ENCODE measurements at places on chromosomes 3 and 15.

DNA sequence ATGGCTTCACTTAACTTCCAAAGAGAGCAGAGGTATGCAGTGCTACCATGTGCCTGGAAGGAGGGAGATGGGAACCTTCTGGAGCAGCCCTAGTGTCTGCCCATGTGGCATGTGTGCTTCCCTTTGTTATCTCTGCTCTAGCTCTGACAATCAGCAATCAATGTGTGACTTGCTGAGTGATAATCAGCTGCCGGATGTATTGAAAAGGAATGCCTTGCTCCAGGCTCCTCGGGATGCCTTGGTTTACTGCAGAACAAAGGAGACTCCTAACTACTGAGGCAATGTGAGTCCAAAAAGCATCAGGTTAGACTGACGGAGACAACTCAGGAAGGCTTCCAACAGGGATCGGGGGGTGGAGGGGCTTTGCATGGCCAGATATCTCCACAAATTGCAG lies 36.0 kb upstream of the CORO2B start:
- DNase-seq, result no peak

- DNase-seq, result no peak
Observed at GRCh38 chr3:188220988-188221818, 67.2 kb downstream of the LPP start.

DNA sequence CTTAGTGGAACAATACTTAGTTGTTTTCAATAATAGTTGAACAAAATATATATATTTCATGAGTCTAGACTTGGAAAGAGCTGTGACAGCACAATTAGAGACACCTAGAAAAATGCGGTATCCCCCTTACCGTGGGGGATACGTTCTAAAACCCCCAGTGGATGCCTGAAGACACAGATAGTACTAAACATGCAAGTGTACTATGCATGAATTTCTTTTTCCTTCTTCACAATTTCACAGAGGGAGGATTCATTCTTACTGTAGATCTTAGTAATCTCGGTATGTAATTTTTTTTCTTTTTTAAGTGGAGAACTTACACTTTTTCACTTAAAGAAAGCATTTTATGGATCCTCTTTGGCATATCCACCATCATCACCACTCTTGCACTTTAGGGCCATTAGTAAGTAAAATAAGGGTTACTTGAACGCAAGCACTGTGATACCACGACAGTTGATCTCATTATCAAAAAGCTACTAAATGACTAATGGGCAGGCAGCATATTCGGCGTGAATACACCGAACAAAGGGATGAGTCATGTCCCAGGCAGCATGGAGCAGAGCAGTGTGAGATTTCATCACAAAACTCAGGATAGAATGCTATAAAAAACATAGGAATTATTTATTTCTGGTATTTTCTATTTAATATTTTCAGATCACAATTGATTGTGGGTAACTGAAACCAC lies 72.3 kb upstream of the ZNF280D start:
- no peak for DNase-seq

DNA sequence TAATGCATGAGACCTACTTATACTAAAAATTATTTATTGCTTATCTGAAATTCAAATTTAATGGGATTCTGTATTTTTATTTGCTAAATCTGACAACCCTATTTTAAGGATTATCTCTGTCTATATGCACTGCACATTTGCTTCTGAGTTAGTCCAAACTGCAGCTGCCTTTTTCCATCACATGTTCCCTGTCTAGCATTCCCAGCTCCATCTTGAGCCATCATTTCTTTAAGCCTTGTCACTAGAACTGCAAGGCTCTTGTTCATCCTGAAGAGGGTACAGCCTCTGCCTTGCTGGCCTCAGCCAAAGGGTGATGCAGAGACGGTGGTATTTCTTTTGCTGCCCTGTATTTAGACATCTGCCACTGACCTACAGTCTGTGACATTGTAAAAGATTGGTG lies 125.8 kb upstream of the STT3B start:
- no peak for DNase-seq

- no peak for DNase-seq
Observed at GRCh38 chr15:87949575-87950223, 306.8 kb downstream of the NTRK3 start.

DNA sequence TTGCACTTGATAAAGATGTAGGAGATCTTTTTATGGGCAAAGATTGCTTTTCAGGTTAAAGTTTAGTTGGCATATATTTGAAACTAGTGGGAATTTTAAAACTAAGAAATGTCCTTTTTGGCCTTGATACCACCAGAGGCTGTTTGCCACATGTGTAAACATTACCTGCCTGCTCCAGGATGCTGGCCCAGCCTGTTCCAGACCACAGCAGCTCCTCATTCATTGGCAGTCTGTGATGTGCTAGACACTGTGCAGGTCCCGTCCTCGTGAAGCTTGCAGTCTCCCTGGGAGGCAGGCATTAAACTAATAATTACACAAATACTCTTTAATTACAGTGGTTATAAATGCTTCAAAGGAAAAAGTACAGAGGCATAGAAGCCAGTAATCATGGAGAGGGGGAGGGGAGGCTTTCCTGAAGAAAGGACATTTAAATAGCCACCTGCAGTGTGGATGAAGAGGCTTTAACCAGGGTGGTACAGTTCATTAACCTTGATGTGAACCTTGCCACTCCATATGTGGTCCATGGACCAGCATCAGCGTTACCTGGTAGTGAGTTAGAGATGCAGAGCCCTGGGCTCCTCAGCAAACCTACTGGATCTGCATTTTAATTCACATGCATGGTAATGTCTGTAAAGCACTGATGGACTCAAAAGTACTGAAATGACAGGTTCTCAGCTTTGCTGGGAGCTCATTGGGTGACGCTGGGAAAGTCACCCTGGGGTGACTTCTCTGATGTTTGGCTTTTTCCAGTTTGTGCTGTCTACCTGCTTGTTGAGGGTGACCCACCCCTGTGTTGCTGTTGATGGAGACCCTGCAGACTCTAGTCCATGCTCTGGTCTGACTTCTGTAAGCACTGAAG lies 5.3 kb downstream of the ZNF710 start:
- DNase-seq, result no peak

GRCh38 chr3:44555723-44556122 lies 730 bp downstream of the ZKSCAN7 start:
- no peak for DNase-seq

DNA sequence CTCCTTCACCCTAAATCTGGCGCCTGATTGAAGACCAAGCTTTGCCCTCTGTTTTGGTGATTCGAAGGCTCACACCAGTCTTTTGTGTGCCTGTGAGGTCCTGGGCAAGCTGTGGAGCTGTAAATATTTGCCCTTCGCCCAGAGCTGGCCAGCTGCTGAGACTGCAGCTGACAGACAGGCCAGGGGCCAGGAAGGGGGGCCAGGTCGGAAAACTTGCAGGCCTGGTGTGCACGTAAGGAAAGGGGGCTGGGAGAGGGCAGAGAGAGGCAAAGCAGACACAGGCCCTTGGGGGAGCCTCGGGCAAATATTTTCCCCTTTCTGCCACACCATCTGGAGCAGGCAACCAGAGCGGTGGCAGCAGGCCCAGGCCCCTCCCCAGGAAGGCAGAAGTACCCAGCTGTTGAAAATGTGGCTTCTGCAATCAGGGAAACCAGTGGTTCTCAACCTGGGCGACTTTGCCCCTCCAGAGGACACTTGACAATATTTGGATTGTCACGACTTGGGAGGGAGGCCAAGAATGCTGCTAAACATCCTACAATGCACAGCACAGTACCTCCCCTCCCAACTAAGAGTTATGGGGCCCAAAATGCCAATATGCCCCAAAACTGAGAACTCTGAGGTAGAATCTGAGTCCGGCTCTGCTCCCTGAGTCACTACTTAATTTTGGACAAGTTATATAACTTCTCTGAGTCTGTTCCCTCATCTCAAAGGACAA lies 2.5 kb downstream of the PDZRN3 start:
- DNase-seq, result no peak

DNA sequence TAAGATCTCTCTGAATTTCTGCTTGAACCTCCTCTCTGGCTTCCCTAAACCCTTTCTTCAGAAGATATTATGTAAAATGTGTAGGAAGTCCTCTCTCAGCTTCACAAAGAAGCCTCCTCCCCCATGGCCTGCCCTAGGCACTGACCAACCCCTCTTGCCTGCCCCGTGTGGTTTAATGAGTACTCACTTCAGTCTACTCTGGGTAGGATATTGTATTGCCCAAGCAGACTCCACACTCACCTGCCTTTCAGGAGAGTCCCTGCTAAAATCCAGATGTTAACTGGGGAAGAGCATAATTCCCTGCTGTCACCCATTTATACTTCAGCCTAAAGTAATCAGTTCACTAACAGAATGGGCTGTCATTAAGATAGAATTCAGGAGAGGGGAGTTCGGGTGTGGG lies 2.6 kb upstream of the AGBL1 start:
- DNase-seq, result no peak

GRCh38 chr3:52243791-52244628 lies 1.5 kb upstream of the PPM1M start:
- DNase-seq, result no peak

DNA sequence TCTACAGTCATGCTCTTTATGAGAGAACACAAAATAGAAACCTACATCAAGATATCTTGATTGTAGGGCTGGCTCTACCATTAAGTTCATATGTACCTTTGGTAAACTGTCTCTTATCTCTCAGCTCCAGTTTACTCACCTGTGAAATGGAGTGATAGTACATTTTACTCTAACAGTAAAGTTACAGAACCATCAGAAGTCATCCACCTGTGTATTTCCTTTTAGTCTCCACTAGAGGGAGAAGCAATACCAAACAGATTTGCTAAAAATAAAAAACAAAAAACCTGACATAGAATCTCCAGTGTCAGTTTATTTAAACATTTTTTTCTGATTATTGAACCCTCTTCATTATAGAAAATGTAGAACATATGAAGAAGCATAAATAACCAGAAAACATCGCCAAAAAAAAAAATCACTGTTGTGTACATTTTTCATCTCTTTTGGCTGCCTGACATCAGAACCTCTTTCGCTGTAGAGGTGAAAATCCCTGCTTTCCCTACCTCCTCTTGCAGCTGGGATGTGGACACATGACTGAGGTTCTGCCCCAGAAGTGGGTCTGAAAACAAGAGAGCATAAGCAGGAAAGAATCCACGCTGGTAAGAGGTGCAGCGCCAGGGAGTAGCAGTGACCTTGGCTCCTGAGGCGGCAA lies 48.7 kb upstream of the WDR72 start:
- no peak for DNase-seq

DNA sequence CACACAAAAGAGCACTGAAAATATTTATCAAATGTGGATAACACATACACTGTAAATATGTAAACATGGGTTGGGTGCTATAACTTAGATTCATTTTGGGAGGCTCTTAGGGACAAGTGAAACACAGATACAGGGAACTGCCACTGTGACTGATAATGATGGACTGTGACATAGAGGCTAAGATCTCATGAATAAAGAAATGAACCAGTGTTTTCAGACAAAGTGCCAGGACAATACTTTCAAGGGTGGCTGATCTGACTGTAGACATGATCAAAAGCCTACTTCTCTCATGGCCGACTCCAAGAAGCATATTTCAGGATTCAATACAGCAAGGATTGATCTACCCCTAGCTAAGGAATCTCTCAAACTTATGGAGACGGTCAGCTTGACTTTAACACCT lies 353.8 kb downstream of the FGF12 start:
- DNase-seq, result no peak

GRCh38 chr3:8632402-8633237 lies 12.0 kb downstream of the SSUH2 start:
- no peak for DNase-seq

GRCh38 chr3:124292329-124292728 lies 300.4 kb upstream of the ROPN1 start:
- DNase-seq, result no peak

GRCh38 chr3:127699416-127700300 lies 26.9 kb downstream of the ABTB1 start:
- no peak for DNase-seq

DNA sequence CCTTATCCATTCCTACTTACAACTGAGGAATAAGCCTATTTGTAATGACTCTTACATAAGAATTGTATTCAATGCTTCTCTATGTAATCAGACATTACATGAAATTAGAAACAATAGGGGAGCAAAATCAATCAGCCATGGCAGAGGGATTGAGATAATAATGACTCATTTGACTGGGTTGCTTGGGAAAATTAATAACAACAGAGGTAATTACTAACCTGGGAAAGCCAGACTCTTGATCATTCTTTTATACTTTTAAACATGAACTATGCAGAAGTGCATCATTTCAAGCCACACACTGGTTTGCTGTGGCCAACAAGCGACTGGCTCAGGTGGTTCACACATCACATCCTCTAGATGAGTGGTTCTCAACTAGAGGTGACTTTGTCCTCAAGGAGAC lies 126.3 kb upstream of the CRBN start:
- no peak for DNase-seq

- no peak for DNase-seq
Observed at GRCh38 chr3:37338500-37338899, 164.1 kb upstream of the LRRFIP2 start.

DNA sequence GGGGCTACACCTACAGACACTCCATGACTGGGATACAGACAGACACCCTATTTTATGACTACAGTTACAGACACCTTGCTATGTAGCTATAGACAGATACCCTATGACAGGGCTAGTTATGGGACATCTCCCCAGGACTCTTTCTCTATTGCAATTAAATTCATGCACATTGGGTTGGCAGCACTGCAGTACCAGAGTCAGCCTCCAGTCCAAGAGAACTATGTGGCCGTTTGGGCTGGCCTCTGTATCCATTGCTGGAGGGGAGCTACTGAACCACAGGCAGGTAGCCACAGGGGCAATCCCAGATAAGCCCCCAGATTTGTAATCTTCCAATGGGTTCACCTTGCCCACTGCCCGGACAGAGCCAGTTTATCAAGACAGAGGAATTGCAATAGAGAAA lies 108.4 kb upstream of the SPATA16 start:
- no peak for DNase-seq

- DNase-seq, result no peak
Observed at GRCh38 chr15:83194528-83194927, 13.1 kb downstream of the HDGFL3 start.

Data from NCI-H1436 treated with DMSO at 0.1 percent for 48 hours (cell line).